NCI-H2081 treated with DMSO at 0.1 percent for 48 hours (cell line): ENCODE measurements at places on chromosomes 2 and 18.

GRCh38 chr18:23355206-23355605 lies 97.9 kb upstream of the RIOK3 start:
- DNase-seq = no peak

DNA sequence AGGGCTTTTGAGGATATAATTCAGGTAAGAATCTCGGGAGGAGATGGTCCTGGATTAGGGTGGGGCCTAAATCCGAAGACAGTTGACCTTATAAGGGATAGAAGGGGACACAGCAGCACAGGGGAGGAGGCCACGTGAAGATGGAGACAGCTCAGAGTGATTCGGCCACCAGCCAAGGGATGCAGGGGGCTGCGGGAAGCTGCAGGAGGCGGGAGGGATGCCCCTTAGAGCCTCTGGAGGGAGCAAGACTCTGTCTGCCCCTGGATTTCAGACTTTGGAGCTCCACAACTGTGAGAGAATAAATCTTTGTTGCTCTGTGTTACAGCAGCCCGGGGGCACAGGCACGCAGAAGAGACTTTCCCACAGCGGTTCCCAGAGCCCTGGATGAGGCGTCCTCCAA lies 143.7 kb downstream of the ASB1 start:
- no peak for DNase-seq

DNA sequence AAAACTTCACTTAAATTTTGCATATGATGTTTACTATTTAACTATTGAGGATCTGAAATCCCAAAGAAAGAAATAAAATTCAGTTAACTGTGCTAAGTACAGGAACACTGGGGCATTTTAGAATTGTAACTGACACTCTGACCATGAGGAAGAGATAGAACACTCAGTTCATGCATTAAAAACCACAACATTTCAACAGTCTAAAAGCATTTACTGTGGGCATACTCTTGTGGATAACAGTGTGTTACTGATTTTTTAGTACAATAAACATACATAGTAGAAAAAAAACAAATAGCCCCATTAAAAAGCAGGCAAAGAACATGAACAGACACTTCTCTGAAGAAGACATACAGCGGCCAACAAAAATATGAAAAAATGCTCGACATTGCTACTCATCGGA lies 1122.7 kb upstream of the PIK3C3 start:
- DNase-seq = no peak

GRCh38 chr2:73839653-73840411 lies 11.1 kb downstream of the STAMBP start:
- no peak for DNase-seq

- DNase-seq = no peak
These were observed 126.6 kb upstream of the PPP1CB start for GRCh38 chr2:28624793-28625701.

- DNase-seq = no peak
These were observed 834 bp downstream of the PDCL3 start for GRCh38 chr2:100563407-100564247.

GRCh38 chr2:26957534-26957933 lies 12.9 kb upstream of the MAPRE3 start:
- DNase-seq = no peak

GRCh38 chr2:217722883-217723472 lies 279.8 kb downstream of the TNS1 start:
- no peak for DNase-seq

DNA sequence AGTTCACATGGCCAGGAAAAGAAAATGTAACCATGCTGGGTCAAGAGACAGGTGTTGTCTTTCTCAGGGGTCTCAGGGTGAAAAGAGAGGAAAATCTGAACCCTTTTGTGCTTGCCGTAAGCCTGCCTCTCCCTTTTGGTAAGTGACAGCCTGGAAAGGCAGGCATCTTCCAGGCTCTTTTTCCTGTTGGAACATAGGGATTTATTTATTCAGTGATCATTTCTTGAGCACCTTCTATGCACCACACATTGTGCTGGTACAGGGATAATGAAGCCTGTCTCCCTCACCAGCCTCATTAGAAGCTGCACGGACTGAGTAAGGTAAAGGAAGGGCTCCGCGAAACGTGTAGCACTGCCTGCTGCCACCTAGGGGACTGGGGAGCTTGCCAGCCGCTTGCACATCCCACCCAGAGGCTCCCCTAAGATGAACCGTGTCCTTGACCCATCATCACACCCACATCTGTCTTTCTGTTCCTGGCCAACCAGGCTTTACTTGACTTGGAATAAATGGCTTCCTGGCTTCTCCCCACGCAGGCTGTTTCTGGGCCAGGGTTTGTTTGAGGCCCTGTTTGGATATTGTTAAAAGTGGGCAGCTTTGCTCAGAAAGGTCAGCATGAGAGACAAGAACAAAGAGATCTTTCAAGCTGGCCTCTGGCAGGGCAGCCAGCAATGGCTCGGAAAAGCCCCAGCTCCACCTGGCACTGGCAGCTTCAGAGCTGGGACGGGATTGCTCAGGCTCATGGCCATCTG lies 73.3 kb upstream of the MCFD2 start:
- no peak for DNase-seq

DNA sequence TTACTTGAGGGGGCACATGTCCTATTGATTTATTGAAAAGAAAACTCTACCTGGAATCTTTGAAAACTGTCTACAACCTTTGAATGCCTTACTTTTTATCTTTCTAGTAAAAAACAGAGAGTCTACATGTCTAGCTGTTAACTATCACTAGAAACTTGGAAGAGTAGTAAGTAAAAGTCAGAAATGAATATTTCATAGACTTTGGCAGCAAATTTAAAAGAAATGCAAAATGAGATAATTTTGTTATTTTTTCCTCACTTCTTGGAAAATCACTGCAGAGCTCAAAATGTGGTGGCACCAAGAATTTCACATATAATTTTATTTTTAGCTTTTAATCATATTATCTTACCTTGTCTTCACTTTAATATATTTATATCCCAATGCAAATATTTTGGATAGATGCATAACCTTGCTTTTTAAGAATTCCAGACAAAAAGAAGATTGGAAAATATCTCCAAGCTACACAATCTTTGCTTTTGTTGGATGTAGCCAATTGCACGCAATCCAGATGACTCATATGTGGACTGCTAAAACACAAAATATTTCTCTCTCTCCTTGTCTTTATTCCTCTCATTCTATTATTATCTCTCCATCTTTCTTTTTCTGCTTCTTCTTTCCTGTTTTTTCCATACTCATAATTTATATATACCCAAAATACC lies 92.2 kb upstream of the DSEL start:
- no peak for DNase-seq
